ENCODE measurements at places on chromosomes 12 and 14.

DNA sequence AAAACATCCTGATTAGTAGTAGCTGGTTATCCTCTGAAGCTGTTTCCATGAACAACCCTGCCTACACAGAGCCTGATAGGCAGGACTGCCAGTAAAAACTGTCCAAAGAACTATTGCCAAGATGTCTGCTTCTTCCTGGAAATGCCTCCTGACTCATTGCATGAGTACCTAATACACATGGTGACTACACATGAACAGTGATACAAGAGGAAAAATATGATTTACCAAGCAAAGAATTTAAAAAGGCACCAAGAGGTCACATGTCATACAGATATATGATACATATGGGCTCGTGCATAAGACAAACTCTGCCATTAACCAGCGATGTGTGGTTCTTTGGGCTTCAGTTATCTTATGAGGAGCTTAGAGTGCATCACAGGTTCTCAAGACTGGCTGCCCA is 552.3 kb downstream of the SLC16A7 start:
- no peak for DNase-seq

GRCh38 chr14:29810064-29810463 is 117.6 kb downstream of the PRKD1 start:
- DNase-seq, result no peak

DNA sequence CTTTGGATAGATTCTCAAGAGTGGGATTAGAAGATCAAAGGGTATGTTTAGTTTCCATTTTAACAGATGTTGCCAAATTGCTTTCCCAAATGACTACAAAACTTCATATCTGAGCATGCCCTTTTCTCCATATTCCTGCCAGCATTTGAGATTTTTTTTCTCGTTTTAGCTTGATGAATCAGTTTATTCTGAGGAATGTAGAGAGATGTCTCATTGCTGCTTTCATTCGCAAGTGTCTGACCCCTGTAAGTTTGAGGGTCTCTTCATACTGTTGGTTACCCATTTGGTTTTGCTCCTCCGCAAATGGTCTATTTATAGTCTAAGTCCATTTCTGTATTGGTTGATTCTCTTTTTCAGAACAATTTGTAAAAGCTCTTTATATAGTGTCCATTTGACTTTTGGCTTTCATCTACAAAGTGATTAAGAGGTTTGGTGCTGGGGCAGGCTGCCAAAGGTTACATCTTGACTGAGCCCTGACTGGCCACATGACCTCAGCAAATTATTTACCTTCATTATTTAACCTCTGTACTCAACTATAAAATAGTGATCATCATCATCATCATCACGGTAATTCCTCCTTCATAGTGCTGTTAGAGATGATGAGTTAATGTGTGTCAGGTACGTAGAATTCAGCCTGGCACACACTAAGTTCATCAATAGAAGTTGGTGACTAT is 33.6 kb downstream of the HCAR2 start:
- no peak for DNase-seq

GRCh38 chr12:88298014-88298682 is 156.0 kb downstream of the TMTC3 start:
- no peak for DNase-seq

DNA sequence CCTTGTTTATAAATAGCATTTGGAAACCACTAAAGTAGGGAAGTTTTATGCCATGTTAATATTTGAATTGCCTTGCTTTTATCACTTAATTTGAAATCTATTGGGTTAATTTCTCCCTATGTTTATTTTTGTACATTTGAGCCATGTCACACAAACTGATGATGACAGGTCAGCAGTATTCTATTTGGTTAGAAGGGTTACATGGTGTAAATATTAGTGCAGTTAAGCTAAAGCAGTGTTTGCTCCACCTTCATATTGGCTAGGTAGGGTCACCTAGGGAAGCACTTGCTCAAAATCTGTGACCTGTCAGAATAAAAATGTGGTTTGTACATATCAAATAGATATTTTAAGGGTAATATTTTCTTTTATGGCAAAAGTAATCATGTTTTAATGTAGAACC is 4.4 kb downstream of the RAN start:
- DNase-seq, result no peak

DNA sequence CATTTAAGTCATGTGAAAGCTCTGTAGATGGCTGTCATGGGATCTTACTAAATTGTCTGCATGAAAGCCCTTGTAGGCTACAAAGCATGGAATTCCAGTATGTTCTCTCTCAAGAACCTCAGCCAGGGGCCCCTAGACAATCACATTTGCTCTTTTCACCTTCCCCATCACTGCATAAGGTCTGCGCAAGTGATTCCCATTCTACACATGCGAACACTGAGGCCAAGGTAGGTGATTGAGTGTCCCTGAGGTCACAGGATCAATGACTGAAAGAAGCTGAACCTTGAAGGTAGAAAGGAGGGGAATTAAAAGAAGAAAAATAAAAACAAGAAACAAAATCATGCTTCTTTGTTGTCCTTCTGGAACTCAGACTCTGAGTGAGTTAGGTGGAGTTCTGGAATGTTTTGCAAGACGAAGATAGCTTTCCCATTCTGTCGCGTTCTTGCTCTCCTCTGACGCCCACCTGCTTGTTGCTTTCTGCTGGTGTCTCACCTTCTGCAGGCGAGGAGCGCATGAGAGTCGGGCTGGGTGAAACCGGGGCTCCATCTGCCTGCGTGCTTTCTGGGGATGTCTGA is 79.9 kb downstream of the SPRING1 start:
- no peak for DNase-seq

DNA sequence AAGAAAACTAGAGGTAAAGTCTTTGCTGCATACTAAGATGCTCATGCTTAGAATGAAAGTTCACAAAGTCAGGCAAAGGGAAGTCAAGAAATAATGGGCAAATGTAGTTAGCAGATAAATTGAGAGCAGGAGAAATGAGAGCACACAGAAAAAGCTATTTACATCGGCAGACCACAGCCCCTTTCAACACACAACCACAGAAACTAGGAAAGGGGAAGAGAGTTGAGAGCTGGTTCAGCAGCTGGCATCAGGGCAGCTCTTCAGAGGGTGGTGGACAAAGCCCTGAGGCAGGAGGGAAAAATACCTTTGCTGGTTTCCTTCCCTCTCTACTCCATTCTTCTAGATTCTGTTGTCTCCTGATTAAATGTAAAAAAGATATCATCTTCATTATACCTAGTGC is 95.4 kb upstream of the ANO4 start:
- peak; percentile 58 for DNase-seq

- DNase-seq, result peak; percentile 45
Measured at GRCh38 chr12:27779920-27780611, at the start of the genes KLHL42 and MANSC4. TSS of gene KLHL42 (plus strand) at chr12:27780233. CDS start at chr12:27780331, 98 bp downstream. TSS of gene MANSC4 (minus strand) at chr12:27780236. CDS start at chr12:27771276, 8,960 bp downstream.

DNA sequence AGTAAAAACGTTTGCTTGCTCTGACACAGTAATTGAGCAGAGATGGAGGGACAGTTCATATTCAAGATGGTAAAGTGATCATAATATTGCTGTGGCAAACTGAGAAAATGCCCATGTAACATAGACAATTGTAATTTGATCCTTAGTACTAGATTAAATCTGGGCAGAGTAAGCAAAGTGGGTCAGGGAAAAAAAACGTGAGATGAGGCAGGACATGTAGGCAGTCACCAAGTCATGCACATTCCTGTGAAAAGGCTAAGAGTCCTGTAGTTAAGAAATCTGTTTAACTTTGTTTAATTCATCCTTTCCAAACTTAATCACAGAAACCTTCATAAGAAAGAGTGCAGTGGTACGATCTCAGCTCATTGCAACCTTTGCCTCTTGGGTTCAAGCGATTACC is 16.1 kb downstream of the BTBD7 start:
- DNase-seq, result no peak

Measured in pons (tissue), 1 donor.